ENCODE measurements at places on chromosomes 7 and 10.

DNA sequence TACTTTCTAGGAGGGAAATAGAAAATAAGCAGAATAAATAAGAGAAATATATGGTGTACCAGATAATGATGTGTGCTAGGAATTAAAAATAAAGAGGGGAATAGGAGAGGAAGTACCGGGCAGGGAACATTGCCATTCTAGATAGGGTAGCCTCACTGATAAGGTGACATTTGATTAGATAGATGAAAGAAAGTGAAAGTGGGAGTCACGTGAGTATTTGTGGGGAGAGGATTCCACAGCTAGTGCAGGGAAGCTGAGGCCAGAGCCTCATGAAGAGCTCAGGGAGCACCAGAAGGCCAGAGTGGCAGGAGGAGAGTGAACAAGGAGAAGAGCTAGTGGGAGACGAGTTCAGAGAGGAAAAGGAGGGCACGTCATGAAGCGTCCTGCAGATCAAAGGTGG is 49.1 kb downstream of the CDHR3 start:
- DNase-seq: no peak

DNA sequence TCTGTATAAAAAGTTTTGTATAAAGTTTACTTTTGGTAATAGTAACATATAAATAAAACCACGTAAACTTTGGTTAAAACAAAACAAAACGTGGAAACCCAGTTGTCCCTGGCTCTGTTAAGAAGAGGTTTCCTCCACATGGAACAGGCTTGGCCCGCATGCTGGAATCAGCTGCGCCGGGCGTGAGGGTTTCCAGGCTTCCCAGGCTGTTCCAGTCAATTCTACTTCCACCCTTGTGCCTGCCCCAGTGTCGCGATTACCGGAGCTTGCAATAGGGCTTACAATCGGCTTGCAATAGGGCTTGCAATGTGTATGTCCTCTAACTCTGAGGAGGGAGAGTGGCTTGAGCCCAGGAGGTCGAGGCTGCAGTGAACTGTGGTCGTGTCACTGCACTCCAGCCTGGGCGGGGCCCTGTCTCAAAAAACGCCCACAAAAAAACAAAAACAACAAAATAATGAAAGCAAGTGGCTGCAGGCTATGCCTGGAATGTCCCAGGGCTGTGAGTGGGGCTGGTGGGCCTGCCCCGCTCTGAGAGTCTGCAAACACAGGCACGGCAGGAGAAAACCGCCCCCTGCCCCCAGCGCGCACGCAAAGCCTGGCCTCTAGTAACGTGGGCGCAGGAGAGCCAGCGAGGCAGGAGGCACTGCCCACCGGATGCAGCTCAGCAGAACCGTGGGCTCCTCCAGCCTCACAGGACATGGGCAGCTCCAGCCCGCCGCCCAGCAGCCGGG is 16.3 kb downstream of the CYP2W1 start:
- no peak for DNase-seq

- peak; percentile 28 for DNase-seq
Measured at GRCh38 chr10:32940321-32941301, 17.4 kb downstream of the ITGB1 start.

- DNase-seq: no peak
Measured at GRCh38 chr10:30806850-30807249, 177.3 kb upstream of the LYZL2 start.

Data from suppressor macrophage (primary cell).